Stimulated activated CD4-positive, alpha-beta T cell treated with anti-CD3 and anti-CD28 coated beads, Interleukin-2, amount 100 ng/mL, for 24 hours (primary cell): ENCODE measurements at places on chromosomes 6 and 20.

DNA sequence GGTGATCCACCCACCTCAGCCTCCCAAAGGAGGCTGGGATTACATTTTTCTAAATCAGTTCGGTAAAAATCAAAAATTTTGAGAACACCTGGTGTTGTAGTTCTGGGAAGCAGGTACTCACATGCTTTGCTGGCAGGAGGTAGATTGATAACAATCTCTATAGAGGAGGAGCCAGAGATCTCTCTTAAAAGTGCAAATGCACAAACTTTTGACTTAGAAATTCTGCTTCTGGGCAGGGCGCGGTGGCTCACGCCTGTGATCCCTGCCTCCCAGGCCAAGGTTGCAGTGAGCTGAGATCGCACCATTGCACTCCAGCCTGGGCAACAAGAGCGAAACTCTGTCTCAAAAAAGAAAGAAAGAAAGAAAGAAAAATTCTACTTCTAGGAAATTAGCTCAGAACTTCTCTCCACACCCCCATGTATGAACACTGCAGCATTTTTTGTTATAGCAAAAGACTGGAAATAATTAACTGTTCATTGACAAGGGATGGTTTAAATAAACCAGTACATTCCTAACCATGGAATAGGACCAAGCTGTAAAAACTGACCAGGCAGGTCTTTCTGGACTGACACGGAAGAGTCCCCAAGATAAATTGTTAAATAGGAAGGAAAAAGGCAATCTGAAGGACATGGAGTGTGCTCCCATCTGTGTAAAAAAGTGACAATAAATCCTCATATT is 14.4 kb upstream of the TRIB3 start:
- no peak for DNase-seq

DNA sequence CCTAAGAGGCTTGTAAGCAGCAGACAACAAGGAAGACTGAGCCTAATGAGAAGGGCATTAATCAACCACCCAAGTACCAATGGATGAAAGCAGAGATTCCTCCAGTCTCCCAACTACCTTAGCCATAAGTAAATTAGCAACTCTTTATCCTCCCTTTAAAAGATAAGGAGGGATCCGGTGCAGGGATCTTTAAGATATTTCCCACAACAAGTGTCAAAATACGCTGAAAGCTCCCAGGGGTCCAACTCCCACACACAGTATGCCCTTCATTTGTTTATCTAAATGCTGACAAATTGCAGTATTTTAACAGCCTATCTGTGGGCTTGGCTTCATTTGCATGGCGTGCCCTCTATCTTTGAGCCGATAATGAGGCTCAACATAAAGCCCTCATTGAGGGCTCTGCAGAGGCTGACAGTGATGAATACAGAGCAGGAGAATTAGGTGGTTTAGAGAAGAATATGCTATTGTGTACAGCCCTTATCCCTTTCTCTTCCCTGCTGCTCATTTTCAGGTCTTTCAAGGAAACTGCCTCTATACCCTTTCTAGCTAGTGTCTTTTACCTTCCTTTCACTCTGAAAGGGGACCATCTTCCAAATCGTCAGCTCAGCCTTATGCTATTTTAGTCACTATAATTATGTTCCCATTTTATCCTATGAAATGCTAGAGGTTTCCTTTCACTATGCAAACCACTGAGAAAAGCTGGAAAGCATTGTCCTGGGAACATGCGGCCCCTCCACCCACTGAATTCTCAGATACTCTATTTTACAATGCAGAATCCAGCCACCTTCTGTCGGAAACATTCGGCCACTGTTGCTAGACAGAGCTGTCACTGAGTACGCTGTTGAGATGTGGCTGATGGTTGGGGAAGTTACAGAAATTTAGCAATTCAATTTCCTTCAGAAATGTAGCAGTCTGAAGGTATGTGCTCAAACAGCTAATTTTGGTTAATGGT is 575.2 kb upstream of the JAG1 start:
- no peak for DNase-seq

DNA sequence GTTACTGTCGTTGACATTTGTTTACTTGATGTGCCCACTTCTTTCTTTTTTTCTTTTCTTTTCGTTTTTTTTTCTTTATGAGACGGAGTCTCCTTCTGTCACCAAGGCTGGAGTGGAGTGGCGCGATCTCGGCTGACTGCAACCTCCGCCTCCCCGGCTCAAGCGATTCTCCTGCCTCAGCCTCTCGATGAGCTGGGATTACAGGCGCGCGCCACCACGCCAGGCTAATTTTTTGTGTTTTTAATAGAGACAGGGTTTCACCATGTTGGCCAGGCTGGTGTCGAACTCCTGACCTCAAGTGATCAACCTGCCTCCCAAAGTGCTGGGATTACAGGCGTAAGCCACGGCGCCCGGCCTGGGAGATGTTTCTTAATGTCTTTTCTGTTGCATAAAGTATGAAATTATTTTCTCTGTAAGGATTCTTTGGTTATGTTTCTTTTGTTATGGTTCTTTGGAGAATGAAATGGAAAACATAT is 33.3 kb upstream of the PRSS16 start:
- no peak for DNase-seq

- DNase-seq = no peak
Measured at GRCh38 chr20:61633004-61633403, 380.9 kb downstream of the CDH4 start.
